ENCODE measurements at places on chromosomes 11 and 22.

- DNase-seq = no peak
Observed at GRCh38 chr11:112511271-112511670, 250.6 kb upstream of the PLET1 start.

- DNase-seq = no peak
Observed at GRCh38 chr11:5335170-5335569, 8.2 kb downstream of the OR51B5 start.

DNA sequence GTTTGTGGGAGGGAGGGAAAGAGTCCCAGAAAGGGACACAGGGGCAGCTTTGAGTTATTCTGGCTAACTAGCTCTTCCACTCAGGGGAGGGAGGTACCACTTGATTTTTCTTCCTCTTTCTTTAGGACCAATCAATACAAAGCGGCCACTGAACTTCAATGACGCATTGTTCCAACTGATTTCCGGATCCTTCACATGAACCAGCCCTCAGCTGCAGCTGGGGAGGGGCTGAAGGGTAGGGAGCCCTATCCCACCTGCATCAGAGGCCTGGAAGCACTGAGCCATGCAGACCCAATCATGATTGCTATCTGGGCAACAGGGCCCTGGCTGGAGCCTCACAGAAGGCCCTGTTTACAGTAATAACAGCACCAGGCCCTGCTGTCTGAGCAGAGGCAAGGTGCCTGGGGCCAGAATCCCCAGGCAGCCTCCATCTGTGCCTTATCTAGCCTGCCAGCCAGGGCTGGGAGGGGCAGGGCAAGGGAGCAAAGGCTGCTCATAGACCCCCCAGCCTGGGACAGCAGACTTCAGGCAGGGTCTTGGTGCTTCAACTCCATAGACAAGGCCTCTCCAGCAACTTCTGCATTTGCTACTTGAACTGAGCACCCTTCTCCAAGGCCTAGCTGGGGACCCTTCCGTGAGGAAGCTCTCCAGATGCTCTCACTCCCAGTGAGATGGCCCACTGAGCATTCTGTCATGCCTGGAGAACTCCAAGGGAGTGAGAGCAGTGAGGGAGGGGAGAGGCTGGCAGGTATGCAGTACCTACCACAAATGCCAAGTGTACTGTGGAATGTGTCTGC is 22.5 kb downstream of the CLPB start:
- DNase-seq = no peak

- no peak for DNase-seq
Observed at GRCh38 chr11:73761403-73761945, 600 bp upstream of the RAB6A start.

DNA sequence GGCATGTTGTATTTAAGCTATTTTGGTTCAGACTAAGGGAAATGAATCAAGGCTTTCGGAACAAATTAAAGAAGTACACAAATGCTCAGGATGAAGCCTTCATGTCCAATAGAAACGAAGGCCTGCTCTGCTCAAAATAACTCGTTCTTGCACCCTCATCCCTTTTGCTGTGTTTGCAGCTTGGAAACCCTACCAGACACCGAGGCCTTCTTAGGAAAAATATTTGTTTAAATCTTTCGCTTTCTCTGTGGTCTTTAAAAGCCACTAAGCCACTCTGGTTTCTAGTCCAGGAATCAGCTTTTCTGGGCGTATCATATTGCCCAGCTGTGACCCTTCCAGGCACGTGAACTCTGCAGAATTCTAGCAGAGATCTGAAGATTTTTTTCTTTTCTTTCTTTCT is 60.9 kb upstream of the HSPA8 start:
- no peak for DNase-seq
